ENCODE measurements at places on chromosomes 12 and 14. TPM values are rescaled to one million over a fixed set of nuclear protein-coding genes. Genes with fewer than 3 reads are reported as not detected.

The SLC5A8 gene
- total RNA-seq, result not detected

The GLIPR1L2 gene
- not detected for total RNA-seq

The OR8S1 gene
- not detected for total RNA-seq

The KLRB1 gene
- total RNA-seq, result 0.15 TPM

The GLI1 gene
- 2.5 TPM for total RNA-seq

The SNW1 gene
- 118 TPM for total RNA-seq

The ARHGEF40 gene
- total RNA-seq, result not detected

The TXNRD1 gene
- total RNA-seq, result 103 TPM

The TEX52 gene
- total RNA-seq, result 0.17 TPM

The DEPDC4 gene
- total RNA-seq, result 1.1 TPM

The CACNA2D4 gene
- total RNA-seq, result 6.1 TPM

The C3AR1 gene
- total RNA-seq, result 0.60 TPM

The RND1 gene
- total RNA-seq, result 7.9 TPM

The PCED1B gene
- 55.5 TPM for total RNA-seq

The KRT3 gene
- total RNA-seq, result 0.08 TPM

The KRT79 gene
- not detected for total RNA-seq

The PLCZ1 gene
- not detected for total RNA-seq

The APAF1 gene
- total RNA-seq, result 21.2 TPM

The HOXC6 gene
- total RNA-seq, result not detected

The RBP5 gene
- not detected for total RNA-seq

The TSHR gene
- 0.47 TPM for total RNA-seq

The PZP gene
- not detected for total RNA-seq

The ITGB7 gene
- total RNA-seq, result 266 TPM

The TTC7B gene
- total RNA-seq, result 4.3 TPM

The LALBA gene
- not detected for total RNA-seq

The RPL10L gene
- not detected for total RNA-seq

The TRIM9 gene
- 0.31 TPM for total RNA-seq

The HCAR1 gene
- 8.6 TPM for total RNA-seq

The AGAP2 gene
- 33.4 TPM for total RNA-seq

The SNRPF gene
- total RNA-seq, result 65.6 TPM

The A2M gene
- total RNA-seq, result not detected

The ADSS1 gene
- 1.2 TPM for total RNA-seq

The INSM2 gene
- not detected for total RNA-seq

The ANG gene
- 0.57 TPM for total RNA-seq

The SERPINA12 gene
- total RNA-seq, result not detected

The TOMM20L gene
- total RNA-seq, result not detected
